T-cell (primary cell): ENCODE measurements at places on chromosomes 7 and 10.

- no peak for DNase-seq
Observed at GRCh38 chr10:86058964-86059363, 307.6 kb downstream of the GRID1 start.

GRCh38 chr7:42389697-42390096 is 152.7 kb upstream of the GLI3 start:
- no peak for DNase-seq

- DNase-seq: no peak
Observed at GRCh38 chr7:158391541-158391940, 196.1 kb downstream of the PTPRN2 start.

GRCh38 chr10:15088428-15089261 is at the start of gene ACBD7:
Gene ACBD7 (minus strand): TSS chr10:15088776. CDS start chr10:15088728, 48 bp downstream.
- DNase-seq: peak; percentile 73

DNA sequence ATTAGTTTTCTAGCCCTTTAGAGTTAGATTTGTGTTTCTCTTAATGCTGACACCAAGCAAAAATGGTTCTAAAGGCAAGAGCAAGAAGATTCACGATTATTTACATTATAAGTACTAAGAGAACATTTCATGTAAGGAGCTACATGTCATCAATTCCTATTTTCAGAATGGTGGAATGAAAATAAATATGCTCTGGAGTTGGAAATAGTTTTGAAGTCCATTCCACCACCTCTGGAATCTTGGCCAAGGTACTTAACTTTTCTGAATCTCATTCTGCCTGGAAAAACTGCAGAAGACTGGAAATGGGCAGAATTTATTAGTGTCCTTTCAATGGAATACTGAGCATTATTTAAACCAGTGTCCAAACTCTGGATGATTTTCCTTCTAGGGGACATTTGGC is 125.1 kb upstream of the RAB11FIP2 start:
- DNase-seq: no peak

DNA sequence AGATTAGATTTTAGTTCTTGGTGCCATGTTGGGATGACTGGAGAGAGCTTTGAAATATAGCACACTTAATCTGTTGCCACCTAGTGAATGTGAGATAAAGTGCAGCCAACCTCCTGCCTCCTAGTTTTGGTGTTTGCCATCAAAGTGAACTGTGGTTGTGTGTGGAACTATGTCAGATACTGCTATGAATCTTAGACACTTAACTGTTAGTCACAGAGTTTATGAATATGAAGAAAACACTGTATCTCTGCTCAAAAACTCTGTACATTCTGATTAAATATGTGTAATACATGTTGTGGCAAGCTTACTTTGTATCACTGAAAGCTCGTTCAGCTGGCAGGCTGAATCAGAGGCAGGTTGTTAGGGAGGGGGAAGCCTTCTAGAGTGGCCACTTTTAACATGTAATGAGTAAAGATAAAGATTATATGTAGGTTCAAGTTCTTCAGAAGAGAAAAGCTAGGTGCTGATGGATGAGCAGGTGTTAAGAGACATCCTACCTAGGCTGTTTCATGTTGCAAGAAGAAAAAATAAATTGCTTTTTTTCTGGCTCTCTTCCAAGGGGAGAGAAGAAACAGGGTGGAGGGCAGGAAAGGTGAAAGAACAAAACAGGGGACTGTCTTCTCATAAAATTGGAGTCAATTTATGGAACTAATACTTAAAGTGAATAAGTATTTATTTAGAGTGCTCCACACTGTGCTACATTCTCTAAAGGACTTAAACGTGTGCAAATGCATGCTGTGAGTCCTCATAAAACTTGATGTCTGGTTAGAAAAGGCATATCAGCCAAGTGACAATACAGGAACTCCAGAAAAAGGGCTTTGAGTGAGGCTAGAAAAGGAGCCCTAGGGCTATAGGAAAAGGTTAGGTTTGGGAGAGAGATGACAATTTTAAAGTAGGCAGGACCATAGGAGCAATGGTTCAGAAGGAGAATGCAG is 14.1 kb upstream of the LAMB1 start:
- DNase-seq: no peak

- DNase-seq: no peak
Observed at GRCh38 chr7:40498924-40499510, 364.2 kb downstream of the SUGCT start.

DNA sequence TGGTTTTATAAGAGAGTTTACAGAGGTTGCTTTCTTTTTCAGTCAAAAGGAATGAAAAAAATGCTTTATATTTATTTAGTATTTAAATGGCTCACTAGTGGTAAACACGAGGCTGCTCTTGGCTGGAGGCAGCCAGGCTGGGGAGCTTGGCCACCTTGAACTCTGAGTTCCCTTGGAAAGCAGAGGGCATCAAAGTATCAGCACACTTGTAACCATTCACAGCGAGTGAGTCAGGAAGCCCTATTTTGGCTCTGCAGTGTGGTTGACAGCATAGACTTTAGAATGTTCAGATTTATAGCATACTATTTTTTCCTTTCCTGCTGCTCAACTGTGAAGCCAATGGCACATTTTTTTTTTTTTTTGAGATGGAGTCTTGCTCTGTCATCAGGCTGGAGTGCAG is 51.6 kb downstream of the CYCS start:
- DNase-seq: no peak

DNA sequence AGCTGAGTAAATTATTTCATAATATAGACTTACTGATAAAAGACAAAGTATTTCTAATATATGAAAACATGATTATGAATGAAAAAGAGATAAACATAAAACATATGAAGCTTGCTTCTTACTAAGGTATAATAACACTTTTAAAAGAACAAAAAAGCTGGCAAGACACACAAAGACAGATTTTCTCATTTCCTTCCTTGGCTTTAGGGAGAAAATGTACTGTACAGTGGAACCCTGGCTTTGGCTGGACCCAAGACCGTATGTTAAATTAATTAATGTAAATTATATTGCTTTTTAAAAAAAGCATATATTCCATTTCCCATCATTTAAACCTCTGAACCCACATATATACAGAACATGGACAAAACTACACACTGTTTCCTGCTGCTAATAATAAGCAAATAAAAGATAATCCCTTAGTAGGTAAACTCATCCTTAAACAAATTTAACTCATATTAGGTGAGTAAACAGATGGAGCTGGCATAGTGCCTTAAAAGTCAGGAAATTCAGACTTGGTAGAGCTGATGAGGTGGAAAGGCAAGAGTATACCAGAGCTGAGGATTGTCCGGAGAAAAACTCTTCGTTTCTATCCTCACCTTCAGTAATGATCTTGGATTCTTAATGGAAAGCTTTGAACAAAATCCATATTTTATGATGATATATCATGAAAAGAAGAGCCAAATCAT is 1016.4 kb upstream of the KCND2 start:
- DNase-seq: no peak

GRCh38 chr10:25678666-25679065 is 255.4 kb upstream of the MYO3A start:
- DNase-seq: no peak

GRCh38 chr10:293636-294035 is 158.4 kb downstream of the ZMYND11 start:
- DNase-seq: no peak

GRCh38 chr10:71547312-71547711 is 150.6 kb downstream of the CDH23 start:
- DNase-seq: no peak

GRCh38 chr10:131082991-131083481 is 228.5 kb downstream of the TCERG1L start:
- DNase-seq: no peak
